Stimulated activated CD4-positive, alpha-beta T cell treated with anti-CD3 and anti-CD28 coated beads, Interleukin-4, amount 100 ng/mL, for 24 hours (primary cell): ENCODE measurements at places on chromosomes 7 and 10.

- DNase-seq: no peak
Observed at GRCh38 chr7:92714767-92715166, 121.6 kb downstream of the CDK6 start.

DNA sequence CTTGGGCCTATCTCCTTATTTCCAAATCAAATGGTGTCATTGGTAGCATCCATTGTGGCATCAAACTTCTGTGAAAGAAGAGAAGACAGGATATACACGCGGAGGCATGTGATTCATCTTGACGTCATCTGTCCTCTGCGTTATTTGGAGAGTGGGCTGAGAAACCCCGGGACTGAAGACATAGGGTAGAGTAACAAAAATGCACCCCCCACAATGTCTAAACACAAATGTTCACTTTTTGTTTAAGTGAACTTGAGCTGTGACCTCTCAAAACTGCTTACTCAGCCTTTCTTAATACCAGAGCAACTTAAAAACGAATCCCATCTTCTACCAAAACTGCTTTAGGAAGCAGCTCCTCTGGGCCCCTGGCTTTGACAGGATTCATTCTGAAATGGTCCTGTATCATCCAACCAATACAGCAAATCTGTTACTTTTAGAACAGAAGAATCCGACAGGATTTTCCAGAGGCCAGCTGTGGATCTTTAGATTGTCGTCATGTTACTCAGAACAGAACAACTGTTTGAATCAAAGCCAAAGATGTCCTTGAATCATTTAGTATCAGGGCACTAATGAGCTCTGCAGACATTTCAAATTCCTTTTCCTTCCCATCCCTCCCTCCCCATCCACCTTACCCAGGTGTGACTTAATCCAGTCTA, 438.1 kb downstream of the SUGCT start:
- DNase-seq: no peak

DNA sequence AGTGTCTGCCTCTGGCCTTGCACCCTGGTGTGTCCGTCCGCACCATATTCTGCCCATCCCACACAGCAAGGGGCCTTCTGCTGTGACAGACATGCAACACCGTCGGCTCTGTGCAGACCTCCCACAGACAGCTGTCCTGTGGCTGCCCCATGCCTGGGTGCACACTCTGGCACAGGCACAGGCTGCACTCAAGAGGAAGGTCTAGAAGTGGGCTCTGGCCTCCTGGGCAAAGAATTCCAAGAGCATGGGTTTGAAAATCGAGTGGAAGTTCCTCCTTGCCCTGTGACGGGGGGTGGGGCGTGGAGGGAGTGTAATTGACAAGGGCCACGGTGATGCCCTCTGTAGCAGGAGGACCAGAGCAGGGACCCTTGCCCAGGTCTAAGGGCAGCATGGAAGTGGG, 4.3 kb upstream of the LOXL4 start:
- DNase-seq: no peak

GRCh38 chr7:150675714-150676113, 9.8 kb upstream of the GIMAP2 start:
- no peak for DNase-seq

- DNase-seq: no peak
Observed at GRCh38 chr7:89335490-89335889, 540.0 kb upstream of the TEX47 start.

- DNase-seq: no peak
Observed at GRCh38 chr10:111137007-111137406, 60.2 kb downstream of the ADRA2A start.

- DNase-seq: no peak
Observed at GRCh38 chr10:86077871-86078638, 288.5 kb downstream of the GRID1 start.

- DNase-seq: no peak
Observed at GRCh38 chr7:159030490-159031134, 114.1 kb downstream of the VIPR2 start.

DNA sequence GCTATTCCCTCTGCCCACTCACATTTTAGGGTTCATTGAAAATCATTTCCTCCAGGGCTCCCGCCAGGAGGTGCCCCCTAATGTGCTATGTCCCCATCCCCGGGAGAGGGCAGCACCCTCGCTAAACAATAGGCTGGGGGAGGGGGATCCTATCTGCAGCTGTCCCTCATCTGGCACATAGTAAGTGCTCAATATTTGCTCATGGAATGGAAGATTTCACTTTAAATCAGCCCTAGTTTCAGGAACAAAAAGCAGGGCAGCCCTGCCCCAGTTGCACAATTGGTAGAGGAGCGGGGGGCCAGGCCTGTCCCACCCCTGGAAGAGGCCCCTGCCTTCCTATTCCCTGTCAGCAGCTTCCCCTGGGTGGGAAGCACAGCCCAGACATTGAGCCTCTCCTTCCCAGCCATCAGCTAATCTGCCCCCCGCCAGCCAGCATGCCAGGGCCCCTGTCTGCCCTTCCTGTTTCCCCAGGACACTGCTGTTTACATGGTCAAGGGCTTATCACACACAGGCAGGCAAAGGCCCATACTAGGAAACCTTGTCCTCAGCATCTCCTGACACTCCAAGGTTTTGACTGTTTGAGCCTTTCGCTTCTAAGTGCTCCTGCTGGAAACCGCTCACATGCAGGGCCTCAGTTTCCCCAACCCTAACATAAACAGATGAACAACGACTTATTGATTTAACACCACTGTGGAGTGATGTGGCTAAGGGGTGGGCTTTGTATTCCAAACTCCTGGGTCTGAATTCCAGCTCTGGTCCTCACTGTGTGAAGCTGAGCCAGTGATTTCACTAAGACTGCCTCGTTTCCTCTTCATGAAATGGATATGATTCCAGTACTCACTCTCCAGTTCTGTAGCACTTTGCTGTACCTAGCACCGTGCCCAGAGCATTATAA, 130.7 kb upstream of the ZMIZ1 start:
- DNase-seq: no peak

DNA sequence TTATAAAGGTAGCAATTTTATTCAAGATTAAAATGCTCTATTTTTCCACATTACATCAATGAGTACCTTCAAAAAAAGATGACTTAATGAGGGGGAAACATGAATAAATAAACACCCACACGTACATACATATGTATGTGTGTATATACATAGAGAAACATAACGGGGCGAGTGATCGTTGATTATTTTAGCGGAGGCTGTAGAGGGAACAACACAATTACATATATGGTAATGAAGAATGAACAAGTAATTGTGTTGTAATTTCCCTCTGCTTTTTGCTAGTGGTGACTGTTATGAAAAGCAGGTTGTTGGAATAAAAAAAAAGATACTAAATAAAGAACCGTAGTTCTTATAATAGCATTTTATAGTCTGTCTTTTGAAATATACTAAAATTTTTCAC, 63.2 kb downstream of the CACNB2 start:
- DNase-seq: no peak

DNA sequence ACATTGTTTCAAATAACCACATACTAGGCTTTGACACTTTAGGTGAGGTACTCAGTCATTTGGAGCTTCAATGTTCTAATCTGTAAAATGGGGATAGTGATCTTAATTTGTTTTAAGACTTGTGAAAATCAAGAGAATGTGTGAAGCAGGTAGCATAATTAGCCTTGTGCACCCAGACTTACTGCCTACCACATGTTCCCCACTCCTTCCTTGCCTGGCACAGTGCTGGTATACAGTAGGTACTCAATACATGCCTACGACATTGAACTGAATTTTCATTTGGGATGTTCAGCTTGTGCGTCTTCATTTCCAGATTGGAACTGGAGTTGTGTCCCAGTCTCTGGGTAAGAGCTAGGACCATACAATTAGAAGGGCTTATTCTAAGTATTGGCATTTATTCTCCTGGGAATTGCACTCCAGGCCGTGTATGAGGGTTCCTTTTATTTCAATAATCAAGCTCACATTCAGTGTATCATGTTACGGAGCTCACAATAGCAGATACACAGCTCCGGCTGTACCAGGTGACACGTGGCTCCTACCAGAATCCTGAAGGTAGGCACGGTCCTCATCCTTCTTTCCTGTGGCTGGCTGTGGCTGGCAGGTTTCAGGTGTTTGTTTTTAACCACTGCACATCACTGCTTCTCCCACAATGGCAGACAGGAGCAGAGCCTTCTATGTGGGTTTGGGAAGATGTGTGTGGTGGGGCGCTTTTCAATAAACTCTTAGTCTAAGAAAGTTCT, 109.4 kb upstream of the PDCD4 start:
- no peak for DNase-seq

DNA sequence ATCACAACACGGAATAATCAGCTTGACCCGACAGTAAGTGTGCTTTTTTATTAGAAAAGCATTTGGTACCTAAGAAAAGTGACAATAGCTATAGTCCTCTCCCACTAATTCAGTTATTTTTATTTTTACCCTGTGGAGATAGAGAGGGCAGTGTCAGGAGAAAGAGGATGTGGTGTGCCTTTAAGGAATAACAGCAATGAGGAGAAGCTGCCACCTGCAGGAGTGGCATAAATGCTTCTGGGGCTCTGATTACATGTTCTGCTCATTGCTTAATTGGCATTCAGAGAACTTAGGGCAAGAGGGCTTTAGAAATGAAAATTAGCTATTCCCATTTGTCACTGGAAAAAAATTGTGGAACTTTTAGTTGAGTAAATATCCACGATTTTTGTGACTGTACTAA, 60.1 kb downstream of the DENND11 start:
- DNase-seq: no peak

- DNase-seq: no peak
Observed at GRCh38 chr10:12533151-12533550, 183.8 kb downstream of the CAMK1D start.

DNA sequence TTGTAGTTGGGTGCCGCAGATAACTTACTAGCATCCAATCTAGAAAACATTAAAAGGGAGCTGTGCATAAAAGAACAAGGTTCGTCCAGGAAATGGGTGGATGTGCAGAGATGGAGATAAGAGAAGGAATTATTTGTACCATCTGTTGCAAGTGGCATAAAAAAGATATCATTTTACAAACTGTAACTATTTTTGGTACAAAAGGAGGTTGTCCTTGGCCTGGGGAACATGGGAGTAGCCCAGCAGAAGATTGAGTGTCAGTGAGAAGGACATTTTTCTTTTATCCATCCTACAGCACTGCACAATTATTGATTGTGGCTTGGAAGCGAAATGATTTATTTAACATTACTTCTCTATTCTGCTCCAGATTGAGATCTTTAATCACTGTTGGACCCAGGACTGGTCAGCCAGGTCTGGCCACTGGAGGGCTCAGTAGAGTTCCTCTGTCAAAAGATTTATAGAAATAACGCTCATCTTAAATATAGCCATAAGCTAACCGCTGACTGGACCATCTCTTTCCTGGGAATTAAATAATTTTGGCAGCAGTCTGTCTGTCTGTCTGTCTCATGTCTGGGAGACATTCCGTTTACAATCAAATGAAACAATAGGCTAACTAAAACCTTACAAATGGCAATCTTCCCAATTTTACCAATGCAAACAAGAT, 254.1 kb downstream of the KIAA1217 start:
- DNase-seq: no peak

DNA sequence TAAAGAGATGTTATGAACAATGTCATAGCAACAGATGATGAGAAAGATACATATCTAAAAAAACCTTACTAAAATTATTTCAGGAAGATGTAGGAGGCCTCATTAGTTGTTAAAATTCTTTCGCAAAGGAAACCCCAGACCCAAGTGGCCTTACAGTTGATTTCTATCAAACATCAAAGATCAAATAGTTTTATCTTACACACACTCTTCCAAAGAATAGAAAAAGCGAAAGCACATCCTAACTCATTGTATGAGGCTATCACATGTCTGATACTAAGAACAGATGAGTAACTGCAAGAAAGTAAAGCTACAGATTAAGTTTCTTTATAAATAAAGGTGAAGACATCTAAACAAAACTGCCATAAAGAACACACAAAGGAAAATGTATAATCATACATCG, 82.9 kb upstream of the GDF10 start:
- DNase-seq: no peak

DNA sequence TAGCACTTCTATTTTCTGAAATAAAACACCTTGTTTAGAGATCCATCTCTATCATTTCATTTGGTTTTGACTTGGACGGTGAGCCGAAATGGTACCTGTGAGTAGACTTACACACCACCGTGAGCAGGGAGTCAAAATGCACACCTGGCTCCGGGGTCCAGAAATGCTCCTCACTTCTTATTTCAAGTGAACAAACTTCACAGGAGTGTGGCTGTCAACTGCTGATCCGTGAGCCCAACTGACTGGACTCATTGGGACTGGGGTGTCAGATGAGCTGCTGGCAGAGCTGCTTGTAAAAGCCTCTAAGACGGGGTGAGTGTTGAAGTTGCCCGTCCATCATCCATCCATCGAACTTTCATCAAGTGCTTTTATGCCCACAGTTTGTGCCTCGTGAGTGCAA, 435.5 kb downstream of the GLRX3 start:
- no peak for DNase-seq

DNA sequence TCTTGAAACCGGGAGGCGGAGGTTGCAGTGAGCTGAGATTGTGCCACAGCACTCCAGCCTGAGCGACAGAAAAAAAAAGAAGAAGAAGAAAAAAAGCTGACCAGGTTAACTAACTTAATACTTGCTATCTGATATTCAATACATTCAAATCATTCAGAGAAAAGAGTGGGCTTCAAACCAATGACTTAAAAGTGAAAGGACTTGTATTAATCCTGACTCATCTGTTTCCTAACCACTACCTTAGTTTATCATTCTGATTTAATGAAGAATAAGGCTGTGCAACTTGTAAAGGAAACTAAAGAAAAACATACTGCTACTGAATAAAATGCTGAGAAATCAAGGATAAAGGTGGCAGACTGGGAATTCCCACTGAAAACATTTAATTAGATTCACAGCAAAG, 128.4 kb downstream of the NRBF2 start:
- no peak for DNase-seq

- no peak for DNase-seq
Observed at GRCh38 chr10:9792181-9792580, 1225.5 kb upstream of the CELF2 start.

DNA sequence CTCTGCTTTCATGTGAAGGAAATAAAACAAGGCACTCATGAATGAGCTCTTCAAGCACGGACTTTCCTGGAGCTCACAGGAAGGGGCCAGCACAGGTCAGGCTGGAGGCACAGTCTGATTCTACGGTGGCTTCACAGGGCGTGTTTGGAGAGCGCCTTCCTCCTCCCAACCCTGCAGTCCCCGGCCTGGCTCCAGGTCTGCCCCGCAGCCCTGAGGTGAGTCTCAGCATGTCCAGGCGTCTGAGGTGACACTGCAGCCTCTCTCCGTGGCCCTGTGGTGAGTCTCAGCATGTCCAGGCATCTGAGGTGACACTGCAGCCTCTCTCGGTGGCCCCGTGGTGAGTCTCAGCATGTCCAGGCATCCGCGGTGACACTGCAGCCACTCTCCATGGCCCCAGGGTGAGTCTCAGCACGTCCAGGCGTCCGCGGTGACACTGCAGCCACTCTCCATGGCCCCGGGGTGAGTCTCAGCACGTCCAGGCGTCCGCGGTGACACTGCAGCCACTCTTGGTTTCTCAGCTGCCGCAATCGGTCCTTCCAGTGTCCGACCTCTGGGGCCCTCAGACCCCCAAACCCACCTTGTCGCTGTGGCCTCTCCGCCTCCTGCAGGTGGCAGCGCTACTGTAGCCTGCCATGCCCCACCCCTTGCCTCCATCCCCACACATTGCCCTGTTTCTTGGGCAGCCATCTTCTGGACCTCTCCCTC, 381.7 kb downstream of the DNAJB6 start:
- no peak for DNase-seq
